Left colon (tissue), 2 donors: ENCODE measurements at places on chromosomes 6 and 20. TPM values are rescaled to one million over a fixed set of nuclear protein-coding genes. Genes with fewer than 3 reads are reported as not detected.

CNR1 gene
- total RNA-seq, result 3.4 TPM

MMP24 gene
- 0.59 TPM for total RNA-seq

LY6G6F gene
- not detected for total RNA-seq

- peak; percentile 53 for DNase-seq
Measured at GRCh38 chr20:53660078-53660909, 66.7 kb upstream of the ZNF217 start.

GRCh38 chr6:155089746-155090145 lies 94.6 kb downstream of the TIAM2 start:
- no peak for DNase-seq

- DNase-seq, result no peak
Measured at GRCh38 chr6:29561606-29562181, 2.2 kb upstream of the UBD start.

- DNase-seq, result no peak
Measured at GRCh38 chr20:6732001-6732447, 35.5 kb upstream of the BMP2 start.

GRCh38 chr6:43738877-43739641 lies 31.0 kb upstream of the VEGFA start:
- no peak for DNase-seq

GRCh38 chr20:48231253-48231930 lies 446.1 kb upstream of the SULF2 start:
- no peak for DNase-seq

GRCh38 chr20:12058216-12058615 lies 140.5 kb downstream of the BTBD3 start:
- no peak for DNase-seq

DNA sequence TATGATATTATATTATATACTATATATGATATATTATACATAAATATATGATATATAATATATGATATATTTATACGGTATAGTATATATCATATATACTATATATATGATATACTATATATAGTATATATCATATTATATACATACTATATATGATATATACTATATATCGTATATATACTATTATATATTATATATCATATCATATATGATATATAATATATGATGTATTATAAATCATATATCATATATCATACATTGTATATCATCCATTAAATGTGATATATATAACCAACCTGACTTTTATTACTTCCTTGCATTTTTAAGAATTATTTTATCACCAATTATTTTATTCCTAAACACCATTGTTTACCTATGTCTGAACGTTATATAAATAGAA lies 146.6 kb upstream of the PRSS16 start:
- DNase-seq, result no peak

DNA sequence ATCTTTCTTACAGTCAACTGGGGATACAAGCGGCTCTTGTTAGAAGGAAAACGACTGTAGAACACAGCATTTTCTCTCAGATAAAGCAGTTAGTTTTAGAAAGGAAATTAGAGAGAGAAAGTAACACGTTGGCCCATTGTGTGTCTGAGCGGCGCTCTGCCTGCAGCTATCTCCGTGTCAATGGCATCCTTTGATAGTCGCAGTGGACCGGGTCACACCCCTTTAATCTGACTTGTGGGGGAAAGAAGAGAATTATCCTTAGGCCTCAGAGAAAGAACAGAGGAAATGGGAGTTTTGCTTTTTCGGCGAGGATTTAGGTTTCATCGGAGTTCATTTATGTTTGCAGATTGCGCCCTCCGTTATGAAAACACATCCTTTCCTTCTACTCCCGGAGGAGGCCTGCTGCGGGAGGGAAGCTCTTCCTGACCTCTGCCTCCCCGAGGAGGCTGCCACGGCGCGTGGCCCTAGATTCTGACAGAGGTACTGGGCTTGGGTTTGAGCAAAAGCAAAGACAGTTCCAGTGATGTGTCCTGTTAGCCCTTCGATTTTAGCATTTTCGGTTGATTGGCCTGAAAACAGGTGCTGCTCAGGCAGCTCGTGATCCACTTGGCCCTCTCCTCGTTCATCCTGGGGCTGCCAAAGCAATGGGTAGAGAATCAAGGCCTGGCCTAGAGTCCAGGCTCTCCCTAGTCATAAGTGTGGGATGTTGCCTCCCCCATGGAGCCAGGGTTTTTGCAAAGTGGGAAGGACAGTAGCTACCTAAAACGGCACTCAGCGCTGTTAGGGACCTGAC lies 74.9 kb downstream of the ZDHHC14 start:
- DNase-seq, result no peak
